ENCODE measurements at places on chromosomes 7 and 10.
A peak's percentile ranks its signal among the peaks of the same experiment; 100 is the strongest.

GRCh38 chr7:155224116-155224811, 73.4 kb upstream of the INSIG1 start:
- no peak for DNase-seq

DNA sequence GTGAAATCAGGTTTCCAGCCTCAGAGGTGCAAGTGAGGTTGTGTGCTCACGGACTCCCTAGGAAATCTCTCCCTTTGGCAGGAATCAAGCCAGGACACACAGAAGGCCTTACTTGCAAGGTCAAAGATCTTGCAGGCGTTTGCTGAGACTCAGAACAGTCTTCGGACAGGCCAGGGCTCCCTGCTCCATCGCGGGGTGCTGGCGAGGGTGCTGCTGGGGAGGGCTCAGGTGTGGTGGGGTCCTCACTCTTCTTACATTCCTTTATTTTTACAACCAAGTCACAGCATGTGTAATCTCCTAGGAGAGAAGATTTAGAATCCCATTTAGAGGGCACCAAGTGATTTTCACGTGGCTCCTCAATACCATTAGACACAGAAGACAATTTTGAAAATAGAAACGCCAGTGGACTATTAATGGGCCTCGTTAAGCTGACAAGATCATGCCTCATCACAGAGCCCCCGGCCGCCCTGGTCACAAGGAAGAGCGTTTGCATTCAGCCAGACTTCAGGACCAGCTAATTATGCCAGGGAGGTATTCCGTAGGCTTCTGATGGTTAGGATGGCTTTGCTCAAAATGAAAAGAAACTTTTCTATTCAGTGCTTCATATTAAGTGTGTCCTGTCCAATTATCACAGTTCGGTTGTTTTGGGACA, 73.1 kb upstream of the ADAM12 start:
- no peak for DNase-seq

- no peak for DNase-seq
Observed at GRCh38 chr7:100894860-100895700, 608 bp downstream of the ACHE start.

DNA sequence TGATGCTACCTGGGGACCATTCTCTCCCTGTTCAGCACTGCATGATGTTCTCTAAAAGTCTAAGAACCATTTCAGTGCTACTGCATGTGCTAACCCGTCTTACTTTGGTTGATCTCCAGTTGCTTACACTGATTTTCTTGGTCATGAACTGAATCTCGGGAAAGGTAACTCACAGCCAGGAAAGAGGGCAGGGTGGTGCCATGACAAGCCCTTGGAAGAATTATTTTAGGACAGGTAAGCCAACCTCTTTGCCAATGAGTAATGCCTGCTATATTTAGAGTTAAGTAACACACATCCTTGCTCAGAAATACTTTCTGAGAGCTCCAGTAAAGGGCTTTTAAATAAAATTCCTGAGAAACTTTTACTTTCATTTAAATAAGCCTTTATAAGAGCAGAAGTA, 126.7 kb downstream of the ARL4A start:
- no peak for DNase-seq

- no peak for DNase-seq
Observed at GRCh38 chr7:112752576-112752975, 37.6 kb downstream of the TMEM168 start.

- DNase-seq: peak; percentile 59
Observed at GRCh38 chr7:100132697-100133151, 6.0 kb downstream of the MBLAC1 start.

GRCh38 chr10:97910661-97911060, 61.0 kb downstream of the GOLGA7B start:
- no peak for DNase-seq

GRCh38 chr10:26860102-26860442, 686 bp downstream of the ABI1 start:
- DNase-seq: peak; percentile 23

GRCh38 chr7:157796846-157797245, 460.0 kb downstream of the DNAJB6 start:
- DNase-seq: no peak

GRCh38 chr7:92875173-92875572, 38.8 kb upstream of the CDK6 start:
- DNase-seq: no peak

GRCh38 chr10:35946556-35946955, 304.5 kb upstream of the FZD8 start:
- no peak for DNase-seq

DNA sequence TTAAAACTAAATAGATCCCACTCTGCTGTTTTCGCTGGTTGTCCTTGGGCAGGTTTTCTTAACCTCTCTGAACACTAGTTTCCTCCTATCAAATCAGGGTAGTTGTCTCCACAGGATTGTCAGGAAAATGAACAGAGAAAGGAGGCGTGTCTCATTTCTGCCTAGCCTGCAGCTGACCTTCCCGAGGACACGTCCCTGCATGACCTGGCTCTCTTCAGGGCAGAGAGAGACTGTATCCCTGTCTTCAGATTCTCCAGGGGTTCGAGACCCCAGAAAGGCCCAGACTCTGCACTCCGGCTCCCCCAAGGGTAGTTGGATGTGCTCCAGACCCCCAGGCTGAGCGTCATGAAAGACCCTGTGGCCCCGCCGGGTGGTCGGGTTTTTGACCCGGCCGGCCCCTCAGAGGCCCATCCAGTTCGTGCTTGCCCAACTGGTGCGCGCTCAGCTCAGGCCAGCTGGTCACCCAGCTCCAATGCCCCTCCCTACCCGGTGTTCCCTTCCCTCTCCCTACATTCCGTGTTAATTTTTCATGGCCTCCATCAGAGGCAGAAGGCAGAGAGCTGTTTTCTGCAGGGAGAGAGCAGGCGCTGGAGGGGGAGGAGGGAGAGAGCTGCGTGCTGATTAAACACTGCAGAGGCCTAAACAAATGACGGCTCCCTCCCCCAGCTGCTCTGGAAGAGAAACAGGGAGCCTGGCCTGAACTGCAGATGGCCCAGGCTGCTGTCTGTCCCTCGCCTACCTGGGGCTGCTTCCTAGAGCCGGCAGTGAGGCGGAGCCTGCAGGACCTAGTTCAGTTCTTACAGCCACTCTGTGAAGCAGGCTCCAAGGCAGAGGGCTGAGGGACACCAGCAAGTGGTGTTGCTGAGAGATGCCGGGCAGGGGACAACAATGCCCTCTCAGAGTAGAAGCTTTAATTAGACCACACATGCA, 86.2 kb upstream of the PPIF start:
- no peak for DNase-seq

DNA sequence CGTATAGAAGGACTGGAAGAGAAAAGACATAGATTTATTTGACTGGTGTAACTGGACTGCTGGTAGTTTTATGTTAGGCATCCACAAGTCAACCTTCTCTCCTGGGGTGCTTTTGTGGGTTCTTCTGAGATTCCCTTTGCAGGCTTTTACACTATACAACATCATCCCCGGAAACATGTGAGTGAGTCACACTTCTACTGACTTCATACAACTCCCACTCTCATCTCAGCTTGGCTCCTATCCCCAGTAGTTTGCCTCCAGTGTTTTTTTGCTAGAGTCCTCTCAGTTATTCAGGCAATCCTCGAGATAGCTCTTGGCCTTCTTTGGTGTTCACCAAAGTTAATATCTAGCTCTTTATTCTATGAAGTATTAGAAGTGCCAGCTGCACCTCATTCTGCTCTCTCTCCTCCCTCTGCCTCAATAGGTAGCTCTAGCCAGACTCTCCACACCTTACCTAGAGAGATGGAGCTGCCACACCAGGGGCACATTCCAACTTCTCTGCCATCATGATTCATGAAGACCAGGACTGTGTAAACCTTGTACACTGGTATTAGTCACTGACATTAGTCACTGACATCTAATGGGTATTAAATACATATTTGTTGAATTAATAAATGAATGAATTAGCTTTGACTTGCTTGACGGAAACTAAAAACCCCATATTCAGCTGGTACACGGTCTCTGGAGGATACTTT, 281.9 kb downstream of the PPP1R3A start:
- DNase-seq: no peak

DNA sequence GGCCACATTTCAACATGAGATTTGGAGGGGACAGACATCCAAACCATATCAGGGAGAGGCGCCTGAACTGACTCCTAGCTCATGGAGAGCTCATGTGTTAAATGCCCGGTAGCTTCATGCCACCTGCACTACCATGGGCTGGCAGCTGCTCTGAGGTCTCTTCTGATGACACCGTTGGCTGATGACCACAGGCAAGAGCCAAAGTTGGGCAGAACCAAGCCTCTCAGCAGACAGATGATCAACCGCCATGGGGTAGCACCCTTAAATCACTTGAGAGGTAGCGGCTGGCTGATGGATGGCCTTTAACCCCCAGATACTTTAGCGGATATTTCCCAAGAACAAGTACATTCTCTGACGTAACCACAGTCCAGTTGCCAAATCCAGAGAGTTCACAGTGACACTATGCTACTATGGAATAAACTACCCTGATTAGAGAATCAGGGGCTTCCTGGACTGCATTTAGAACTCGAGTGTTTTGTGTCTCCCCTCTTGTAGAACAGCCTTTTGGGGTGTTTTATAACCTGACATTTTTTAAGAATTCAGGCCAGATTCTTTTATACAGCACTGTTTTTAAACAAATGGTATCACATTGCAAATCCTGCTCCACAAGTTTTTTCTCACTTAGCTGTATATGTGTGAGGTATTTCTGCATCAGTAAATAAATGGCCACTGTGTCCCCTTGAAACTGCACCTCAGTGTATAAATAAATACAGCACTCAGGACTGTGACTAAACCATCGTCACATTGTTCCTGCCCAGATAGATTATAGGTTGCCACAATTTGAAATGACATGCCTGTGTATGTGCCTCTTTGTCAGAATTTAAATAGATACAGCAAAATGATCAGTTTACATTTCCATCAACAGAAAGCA, 30.8 kb upstream of the DRGX start:
- no peak for DNase-seq

- peak; percentile 65 for DNase-seq
Observed at GRCh38 chr7:2632733-2633537, 1.1 kb downstream of the TTYH3 start.

DNA sequence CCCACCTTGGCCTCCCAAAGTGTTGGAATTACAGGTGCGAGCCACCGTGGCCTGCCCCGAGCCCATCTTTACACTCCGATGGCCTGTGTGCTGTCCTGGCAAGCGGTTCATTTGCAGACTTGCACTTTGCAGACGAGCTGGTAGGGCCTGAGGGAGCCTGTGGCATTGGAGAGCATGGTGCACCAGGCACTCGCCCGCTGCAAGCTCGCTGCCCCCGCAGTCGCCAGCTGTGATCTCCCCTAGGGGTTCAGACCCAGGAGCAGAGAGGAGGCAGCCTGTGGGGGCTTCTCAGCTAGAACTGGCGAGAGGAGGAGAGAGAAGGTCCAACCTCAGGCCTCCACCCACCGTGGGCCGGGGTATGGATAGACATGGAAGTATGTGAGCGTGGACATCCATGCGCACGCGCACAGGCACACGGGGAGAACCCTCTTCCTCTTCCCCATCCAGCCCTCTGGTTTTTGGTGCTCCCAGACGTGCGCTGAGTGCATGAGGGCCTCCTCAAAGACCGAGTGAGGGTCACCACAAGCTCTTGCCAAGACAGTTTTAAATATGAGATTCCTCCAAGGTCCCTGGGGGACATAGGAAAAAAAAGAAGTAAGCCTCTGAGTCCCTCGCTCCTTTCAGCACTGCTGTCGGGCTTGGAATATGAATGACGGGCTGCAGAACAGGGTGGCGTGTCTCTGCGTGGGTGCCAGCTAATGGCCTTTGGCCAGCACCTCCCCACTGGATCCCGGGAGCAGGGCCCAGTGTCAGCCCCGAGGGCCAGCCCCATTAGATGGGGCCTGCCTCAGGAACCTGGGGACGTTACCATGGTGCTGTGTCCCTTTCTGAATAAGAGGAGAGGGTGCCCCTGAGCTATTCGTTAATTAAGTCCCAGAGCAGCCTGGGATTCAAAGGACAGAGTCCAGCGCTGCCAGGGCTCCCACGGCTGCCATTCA, 15.1 kb upstream of the TTYH3 start:
- peak; percentile 34 for DNase-seq

- DNase-seq: no peak
Observed at GRCh38 chr10:83701799-83702198, 437.5 kb upstream of the GHITM start.

DNA sequence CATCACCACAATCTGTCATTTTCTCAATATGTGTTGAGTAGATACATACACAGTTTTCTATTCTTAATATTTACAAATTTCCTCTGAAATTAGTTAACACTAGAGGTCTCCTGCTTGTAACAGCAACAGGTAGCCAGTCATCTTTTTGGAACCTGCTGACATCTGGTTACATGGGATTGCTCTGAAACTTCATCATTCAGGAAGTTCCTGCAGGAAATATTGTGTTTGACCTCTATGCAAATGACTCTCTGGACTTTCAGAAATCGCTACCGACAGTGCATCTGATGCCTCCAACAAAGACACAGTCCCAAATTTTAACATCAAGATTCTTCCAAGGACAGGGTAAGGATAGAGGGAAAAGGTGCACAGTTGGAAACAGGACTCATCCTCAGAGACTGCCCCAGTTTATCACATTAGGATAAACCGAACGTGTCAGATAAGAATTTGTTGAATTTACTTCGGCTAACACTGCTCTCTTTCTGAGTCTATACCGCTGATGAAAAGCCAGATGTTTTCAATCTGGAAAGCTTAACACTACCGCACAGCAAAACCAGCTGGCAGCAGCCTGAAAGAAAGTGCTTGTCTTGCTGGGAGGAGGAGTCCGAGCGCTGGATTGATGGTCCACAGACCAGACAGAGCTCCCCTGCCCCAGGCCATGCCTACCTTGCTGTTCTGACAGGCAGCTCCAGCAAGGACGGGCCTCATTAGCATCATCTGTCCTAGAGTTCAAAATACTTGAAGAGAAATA, 633.4 kb downstream of the PARD3 start:
- DNase-seq: no peak

DNA sequence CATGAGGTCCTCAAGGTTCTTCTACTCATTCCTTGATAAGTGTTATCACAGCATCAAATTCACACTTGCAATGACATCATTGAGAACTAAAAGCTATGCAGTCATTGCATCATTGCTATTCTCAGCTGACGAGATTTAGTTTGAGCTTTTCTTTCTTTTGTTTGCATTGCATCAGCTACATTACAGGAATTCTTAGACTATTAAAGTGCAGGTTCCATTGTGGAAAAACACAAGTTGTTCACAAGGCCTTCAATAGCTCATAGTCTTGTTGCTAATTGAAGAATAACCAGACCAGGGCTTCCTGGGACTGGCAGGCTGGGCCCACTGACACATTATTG, 139.3 kb downstream of the CXCL12 start:
- no peak for DNase-seq

DNA sequence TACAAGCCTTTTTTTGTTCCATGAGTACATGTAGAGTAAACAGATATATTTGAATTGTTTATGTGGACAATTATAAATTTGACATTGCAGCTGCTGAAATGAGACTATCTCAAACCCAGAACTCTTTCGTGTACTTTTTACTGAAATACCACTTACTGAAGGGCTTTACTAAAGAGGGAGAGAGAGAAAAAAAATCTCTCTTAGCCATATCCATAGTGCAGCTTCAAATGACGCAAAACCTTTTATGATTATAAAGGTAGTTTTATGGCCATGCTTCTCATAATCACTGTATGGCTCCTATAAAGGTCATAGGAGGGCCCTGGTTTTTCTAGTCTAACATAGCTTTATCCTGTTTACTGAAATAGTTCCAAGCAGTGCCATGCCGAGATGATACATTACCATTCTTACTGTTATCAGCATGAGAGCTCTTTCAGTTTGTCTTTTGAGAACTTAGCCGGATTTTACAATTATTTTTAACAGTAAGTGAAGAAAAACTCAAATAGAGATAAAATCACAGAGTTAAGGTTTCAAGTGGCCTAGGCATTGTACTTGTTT, 35.1 kb downstream of the KCND2 start:
- no peak for DNase-seq

- no peak for DNase-seq
Observed at GRCh38 chr7:100626530-100627237, 14.3 kb downstream of the MOSPD3 start.
